A549 treated with ZK216348 at 1 μM for 4 hours (cell line): ENCODE measurements at places on chromosomes 7 and 10. TPM values are rescaled to one million over a fixed set of nuclear protein-coding genes. Genes with fewer than 3 reads are reported as not detected.

The GIMAP8 gene
- 0.06 TPM in 1 of 5 replicates, not detected in the others for total RNA-seq

The DMTF1 gene
- total RNA-seq, result 16.6 to 24.7 TPM (median 23.9 TPM) in 5 replicates

The HSPA12A gene
- total RNA-seq, result 9.5 to 13.3 TPM (median 11.5 TPM) in 5 replicates

The GTF2IRD1 gene
- total RNA-seq, result 17.5 to 22.0 TPM (median 20.8 TPM) in 5 replicates

The ARHGEF35 gene
- 0.15 to 0.51 TPM (median 0.33 TPM) in 5 replicates for total RNA-seq

The DRGX gene
- total RNA-seq, result not detected in 5 replicates

The PON1 gene
- 0.37 to 1.5 TPM (median 0.92 TPM) in 5 replicates for total RNA-seq

The COBL gene
- total RNA-seq, result 4.1 to 5.9 TPM (median 4.5 TPM) in 5 replicates

The FZD8 gene
- total RNA-seq, result 3.2 to 7.0 TPM (median 6.1 TPM) in 5 replicates

The PIP gene
- total RNA-seq, result 0.51 to 0.75 TPM (median 0.71 TPM) in 3 of 5 replicates, not detected in the others

The FGL2 gene
- total RNA-seq, result not detected in 5 replicates

The RASA4B gene
- total RNA-seq, result 0.78 to 2.1 TPM (median 1.5 TPM) in 5 replicates

The NRG3 gene
- not detected in 5 replicates for total RNA-seq

The DNAJC30 gene
- total RNA-seq, result 8.1 to 11.1 TPM (median 9.7 TPM) in 5 replicates

The SFRP5 gene
- 1.5 to 2.4 TPM (median 1.9 TPM) in 5 replicates for total RNA-seq

The PLEKHS1 gene
- total RNA-seq, result 0.04 to 0.12 TPM (median 0.09 TPM) in 3 of 5 replicates, not detected in the others

The TSPAN15 gene
- 70.4 to 108 TPM (median 104 TPM) in 5 replicates for total RNA-seq

The TAS2R60 gene
- total RNA-seq, result not detected in 5 replicates

The AUTS2 gene
- 2.3 to 5.9 TPM (median 4.3 TPM) in 5 replicates for total RNA-seq

The XPNPEP1 gene
- total RNA-seq, result 34.0 to 42.3 TPM (median 34.9 TPM) in 5 replicates

The CALHM2 gene
- 3.1 to 7.0 TPM (median 4.8 TPM) in 5 replicates for total RNA-seq

The OR6V1 gene
- not detected in 5 replicates for total RNA-seq
